NCI-H146 (cell line): ENCODE measurements at places on chromosomes 6 and 20.

DNA sequence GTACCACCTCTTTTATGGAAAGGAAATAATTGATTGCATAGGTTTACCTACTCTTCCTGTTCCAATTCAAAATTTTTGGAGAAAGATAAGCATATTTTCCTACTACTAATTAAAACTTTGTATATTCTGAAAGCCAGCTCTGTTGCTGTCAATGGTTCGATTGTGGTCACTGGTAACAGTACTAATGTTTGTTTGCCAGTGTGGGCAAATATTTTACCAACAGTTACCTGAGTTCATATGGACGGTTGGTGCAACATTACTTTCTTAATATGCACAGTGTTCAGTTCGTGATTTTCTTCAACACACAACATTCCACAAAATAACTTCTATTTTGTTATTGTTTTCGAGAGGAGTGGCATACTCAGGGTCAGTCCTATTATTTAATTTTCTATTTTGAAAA lies 17.1 kb upstream of the CTAGE9 start:
- DNase-seq = no peak

GRCh38 chr6:97668716-97669115 lies 385.7 kb upstream of the MMS22L start:
- peak; percentile 35 for DNase-seq

GRCh38 chr20:17960927-17961586 lies 7.5 kb downstream of the SNX5 start:
- DNase-seq = no peak

- peak; percentile 15 for DNase-seq
These were observed 47.2 kb downstream of the PTPRA start for GRCh38 chr20:2920473-2920872.

GRCh38 chr6:79801362-79801761 lies 146.0 kb downstream of the ELOVL4 start:
- no peak for DNase-seq

GRCh38 chr20:40056171-40056570 lies 632.9 kb downstream of the MAFB start:
- no peak for DNase-seq
